Activated T-helper 1 cell treated with anti-CD3 and anti-CD28 coated beads, Interleukin-2, amount 50 U/mL, for 16 hours (primary cell): ENCODE measurements at places on chromosomes 13 and 19.

GRCh38 chr13:111259058-111259457 lies 61.4 kb upstream of the TEX29 start:
- DNase-seq: no peak

- DNase-seq: no peak
These were observed 30.9 kb upstream of the CYP4F8 start for GRCh38 chr19:15584095-15584494.

GRCh38 chr13:110937511-110938285 lies 22.8 kb upstream of the ANKRD10 start:
- DNase-seq: no peak

GRCh38 chr13:75365724-75366173 lies 116.2 kb downstream of the TBC1D4 start:
- DNase-seq: no peak

GRCh38 chr13:98809345-98809777 lies 56.9 kb upstream of the SLC15A1 start:
- DNase-seq: no peak

DNA sequence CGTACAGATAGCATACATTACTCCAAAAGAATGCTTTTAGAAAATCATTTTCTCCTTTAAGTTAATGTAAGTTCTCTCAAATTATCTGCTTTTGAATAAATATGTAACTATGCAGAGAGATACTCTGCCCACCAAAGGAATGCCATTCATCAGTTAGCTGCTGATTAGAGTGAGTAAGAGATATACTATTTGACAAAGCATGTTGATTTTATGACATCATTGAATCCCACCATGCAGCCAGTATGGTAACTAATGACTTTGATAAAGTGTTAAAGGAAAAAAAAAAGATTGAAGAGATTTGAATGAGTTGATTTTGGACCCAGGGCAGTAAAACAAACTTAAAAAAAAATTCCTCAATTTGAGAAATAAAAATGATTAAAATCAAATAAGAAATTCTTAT lies 521.5 kb downstream of the SLITRK6 start:
- no peak for DNase-seq

DNA sequence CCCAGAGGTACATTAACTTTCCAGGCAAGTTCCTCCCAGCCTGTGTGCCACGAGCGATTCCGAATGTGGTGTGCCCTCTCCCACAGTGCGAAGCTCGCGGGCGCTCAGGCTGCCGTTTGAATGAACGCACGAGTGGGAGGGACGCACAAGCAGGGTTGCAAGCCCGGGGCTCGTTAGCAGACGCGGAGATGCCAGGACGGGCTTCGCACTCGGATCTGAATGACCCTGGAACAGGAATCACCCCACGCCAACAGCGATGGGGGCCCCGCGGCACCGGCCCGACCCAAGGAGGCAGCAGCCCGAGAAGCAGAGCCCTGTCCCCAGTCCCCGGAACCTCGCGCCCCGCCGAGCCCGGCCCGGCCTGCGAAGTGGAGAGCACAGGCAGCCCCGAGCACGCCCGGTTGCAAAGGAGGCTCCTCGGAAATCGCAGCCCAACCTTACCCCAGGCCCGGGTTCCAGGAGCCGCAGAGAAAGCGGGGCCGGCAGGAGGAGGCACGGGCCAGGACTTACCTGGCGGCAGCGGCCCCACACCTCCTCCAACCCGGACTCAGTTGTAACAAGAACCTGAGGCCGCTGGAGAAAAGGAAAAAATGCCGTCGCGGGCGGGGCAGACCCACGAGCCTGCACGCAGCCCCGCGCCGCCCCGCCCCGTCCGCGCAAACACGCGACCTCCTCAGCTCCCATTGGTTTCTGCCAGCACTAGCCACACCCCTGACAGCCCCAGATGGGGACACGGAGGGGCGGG lies at the start of gene SLC25A30:
Gene SLC25A30 (minus strand): TSS at position 584 of the 745 bp plus-strand sequence. CDS start 6,948 bp downstream, outside the sequence.
- DNase-seq: peak; percentile 87

GRCh38 chr13:38008636-38009035 lies 139.1 kb upstream of the TRPC4 start:
- no peak for DNase-seq

DNA sequence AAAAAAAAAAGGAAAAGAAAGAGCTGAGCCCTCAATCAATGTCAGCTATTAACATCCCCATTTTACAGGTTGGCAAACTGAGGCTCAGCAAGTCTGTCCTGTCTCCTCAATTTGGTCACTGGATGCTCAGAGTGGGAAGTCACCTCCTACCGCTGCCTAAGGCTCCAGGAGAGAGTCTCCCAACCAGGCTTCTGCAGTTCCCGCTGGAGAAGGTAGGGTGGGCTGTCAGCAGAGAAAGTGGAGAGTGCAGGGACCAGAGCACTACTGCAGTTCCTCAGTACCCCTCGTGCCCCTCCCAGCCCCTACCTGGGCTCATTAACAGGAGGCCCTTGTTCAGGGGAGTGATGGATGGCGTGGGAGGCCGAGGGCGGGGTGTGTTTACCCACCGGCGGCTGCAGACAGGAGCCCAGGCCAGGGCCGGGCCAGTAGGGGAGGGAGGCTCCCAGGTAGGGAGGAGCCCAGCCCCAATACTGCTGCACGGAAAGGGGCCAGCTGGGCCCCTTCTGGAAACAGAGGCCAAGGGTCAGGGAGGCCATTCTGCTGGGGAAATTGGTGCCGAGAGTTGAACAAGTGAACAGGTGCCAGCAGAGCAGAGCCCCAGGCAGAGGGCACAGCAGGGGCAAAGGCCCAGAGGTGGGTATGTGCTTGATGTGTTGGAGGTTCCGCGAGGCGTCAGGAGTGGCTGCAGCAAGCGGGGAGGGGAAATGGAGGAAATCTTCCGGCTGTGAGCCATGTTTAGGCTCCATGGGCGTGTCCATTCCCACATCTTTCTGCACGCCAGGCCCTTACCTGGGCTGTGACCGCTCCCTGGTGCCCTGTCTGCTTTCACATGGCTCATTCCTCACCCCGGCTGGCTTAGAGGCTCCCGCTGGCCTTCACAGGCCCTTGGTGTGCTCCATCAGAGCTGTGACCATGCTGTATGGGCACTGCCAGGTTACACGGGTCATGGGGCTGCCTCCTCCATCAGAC lies 7.6 kb upstream of the COMP start:
- no peak for DNase-seq

DNA sequence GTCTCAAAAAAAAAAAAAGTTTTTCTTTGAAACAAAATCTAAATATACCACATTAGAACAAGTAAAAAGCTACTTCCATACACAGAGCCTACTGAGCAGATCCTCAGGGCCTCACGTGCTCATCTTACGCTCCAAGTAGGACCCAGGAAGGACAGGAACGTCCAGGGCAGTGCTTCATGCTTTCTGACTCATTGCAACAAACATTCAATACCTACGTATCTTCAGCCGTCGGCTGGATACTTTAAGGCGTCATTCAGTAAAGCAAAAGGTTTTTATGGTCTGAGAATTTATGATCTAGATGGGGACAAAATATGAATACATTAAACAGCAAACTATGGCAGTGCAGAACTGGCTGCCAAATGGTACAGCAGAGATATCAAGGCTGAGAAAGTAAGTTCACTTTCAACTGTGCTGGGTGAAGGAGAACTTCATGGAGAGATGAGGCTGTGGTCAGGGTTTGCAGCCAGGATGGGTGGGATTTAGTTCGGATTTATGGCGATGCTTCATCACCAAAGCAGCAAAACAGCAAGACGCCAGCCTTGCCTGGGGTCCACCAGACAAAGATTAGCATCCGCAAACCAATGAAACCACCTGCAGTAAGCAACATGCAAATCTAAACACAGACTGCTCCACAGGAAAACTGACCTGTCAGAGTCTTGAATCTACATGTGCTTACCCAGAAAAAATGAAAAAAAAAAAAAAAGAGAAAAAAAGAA lies 20.5 kb downstream of the CARS2 start:
- no peak for DNase-seq

- peak; percentile 91 for DNase-seq
These were observed 109.5 kb downstream of the KCNRG start for GRCh38 chr13:50124536-50125303.

GRCh38 chr13:61994174-61994573 lies 578.5 kb upstream of the PCDH20 start:
- no peak for DNase-seq

DNA sequence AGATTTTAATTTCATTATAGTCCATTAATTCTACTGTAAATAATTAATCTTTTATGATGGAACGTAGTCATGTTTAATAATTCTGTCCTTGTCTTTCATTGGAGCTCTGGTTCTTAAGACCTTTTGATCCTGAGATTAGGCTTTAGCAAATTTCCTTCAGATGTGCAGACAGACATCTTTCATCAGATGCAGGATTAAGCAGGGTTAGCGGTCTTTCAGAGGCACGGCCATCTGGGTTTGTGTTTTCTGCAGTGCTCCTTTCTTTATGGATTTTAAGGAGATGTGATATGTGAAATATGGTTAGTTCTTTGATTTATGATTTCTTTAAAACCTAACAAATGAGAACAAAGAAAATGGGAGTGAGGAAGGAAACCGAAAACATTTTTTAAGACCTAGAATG lies 643.9 kb upstream of the SGCG start:
- DNase-seq: no peak

DNA sequence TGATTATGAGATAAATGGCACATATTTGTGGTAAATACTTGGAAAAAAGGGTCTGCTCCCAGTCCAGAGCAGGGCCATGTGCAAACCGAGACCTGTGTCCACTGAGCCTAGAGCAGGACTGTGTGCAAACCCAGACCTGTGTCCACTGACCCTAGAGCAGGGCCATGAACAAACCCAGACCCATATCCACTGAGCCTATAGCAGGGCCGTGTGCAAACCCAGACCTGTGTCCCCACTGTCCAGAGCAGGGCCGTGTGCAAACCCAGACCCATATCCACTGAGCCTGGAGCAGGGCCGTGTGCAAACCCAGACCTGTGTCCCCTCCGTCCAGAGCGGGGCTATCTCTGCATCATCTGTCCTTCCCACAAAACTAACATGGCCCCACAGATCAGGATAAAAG lies 136.0 kb downstream of the ATP11A start:
- no peak for DNase-seq

DNA sequence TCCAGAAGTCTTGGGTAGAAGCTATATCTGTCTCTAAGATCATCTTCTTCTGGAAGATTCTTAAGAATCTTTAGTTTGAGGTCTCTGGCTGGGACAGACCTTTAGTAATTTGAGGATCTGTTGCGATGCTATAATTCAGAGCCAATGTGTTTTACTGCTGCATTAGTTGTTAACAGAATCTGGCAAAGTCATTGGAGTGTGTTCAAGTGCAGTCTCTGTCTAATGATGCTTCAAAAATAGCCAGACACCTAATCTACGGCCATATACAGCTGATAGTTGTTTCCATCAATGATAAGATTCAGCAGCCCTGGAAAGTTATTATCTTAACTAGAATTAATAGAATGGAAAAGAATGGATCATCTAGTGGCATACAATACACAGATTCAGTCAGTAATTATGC lies 72.6 kb downstream of the CDK8 start:
- no peak for DNase-seq

DNA sequence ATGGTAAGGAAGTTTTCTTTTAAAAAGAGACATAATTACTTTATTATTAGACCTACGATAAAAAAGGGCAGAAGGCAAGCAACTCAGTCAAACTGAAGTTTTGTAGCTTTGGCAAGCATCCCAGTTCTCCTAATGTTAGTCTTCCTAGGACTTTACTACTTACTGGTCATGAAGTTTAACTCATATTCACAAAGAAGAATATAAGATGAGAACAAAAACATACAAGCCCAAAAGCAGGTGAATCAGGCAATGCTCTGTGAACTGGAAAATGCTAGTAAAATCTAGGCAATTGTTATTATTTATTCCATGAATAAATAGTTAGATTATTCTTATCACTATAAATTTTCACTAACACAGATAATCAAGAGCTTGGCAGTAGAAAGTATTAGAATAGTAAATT lies 85.0 kb downstream of the MIPEP start:
- no peak for DNase-seq

DNA sequence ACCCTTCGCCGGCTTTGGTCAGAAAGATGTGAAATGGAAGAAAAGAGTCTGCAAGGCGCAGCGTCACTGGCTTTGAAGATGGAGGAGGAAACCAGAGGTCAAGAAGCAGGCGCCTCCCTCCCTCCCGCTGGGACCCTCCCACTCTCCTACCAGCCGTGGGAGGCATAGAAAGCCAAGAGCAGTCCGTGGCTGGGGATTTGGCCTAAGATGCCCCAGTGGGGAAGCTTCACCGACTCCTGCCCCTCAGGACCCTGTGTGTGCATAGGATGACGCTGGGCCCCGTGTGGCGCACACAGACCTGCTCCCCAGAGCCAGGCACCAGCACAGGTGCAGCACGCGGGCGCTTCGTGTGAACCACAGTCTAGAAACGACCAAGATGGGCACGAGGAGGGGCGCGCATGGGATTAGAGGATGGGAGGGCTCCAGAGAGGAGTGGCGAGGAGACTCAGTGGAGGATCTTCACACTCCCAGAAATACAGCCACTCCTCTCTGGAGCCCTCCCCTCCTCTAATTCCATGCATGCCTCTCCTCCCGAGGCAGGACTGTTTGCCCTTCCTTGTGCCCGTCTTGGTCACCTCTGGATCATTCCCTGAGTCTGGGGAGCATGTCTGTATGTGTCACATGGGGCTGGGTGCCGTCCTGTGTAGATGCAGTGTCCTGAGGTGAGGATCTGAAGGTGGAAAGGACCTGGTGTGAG lies 194.3 kb downstream of the TEX29 start:
- DNase-seq: no peak

GRCh38 chr19:7254590-7254989 lies 39.6 kb downstream of the INSR start:
- no peak for DNase-seq

- no peak for DNase-seq
These were observed 93.9 kb downstream of the GADD45B start for GRCh38 chr19:2569596-2570465.

DNA sequence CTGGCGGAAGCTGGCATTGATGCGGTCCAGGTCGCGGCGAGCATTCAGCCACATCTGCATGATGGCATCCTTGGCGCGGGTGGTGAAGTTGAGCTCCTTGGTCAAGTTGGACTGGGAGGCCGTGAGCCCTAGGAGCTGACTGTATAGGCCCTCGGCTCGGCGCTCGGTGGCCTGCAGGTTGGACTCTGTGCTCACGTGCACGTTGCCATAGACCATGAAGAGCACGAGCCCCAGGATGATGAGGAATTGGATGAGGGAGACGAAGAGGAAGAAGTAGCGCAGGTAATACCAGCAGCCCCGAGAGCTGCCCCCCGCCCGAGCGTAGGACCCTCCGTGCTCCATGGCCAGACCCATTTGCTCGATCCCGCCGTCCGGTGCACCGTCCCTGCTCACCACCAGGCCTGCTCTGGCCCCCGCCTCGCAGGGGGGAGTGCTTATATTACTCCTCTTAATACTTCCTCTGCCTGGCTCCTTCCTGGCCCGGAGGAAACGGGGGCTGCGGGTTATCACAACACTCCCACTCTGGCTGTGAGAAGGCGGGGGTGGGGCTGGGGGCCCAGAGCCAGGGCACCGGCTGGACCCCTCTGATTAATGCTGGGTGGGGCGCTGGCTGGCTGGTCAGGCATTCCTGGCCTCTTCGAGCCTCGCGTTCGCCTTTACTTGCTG lies at the start of gene PLVAP:
Gene PLVAP (minus strand): TSS at position 408 of the 666 bp plus-strand sequence. CDS start 54 bp downstream, at position 354.
- DNase-seq: no peak

- DNase-seq: no peak
These were observed 1700.1 kb upstream of the SLC10A2 start for GRCh38 chr13:104766319-104766718.

GRCh38 chr13:41361491-41361890 lies 50.4 kb downstream of the NAA16 start:
- no peak for DNase-seq
